ENCODE measurements at places on chromosomes 3 and 15.
A peak's percentile ranks its signal among the peaks of the same experiment; 100 is the strongest.

DNA sequence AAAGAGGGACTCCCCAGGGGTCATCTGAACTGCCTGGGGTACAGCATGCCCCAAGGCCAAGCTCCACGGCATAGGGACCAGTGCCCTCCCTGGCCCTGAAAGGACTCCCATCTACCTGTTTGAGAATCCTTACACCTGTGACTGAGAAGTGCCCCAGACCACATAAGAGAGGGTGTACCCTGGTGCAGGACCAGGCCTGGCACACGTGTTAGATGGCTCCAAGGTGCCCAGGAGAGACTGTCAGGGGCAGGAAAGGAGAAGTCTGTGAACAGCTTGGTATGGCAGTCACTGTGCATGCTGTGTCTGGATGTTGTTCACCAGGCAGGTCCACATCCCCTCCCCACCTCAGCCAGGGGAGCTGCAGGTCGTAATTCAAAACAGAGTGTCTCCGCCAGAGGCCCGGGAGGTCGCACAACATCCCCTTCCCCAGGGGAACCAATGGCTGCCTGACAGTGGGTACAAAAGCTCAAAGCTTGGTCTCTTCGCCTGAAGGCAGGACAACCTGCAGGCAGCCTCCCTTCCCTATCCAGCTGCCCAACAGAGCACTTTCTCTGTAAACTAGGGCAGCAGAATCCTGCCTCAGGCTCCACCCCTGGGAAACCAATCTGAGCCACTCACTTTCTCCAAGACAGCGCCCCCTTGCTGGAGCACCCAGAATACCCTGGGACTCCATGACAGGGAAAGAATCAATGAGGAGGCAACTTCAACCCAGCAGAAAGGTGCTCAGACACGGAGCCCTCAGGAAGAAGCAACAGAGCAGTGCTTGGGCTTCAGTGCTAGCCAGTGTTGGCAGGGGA lies 3.9 kb downstream of the NUP210 start:
- DNase-seq, result peak; percentile 69

- no peak for DNase-seq
Measured at GRCh38 chr3:40130721-40131120, 178.8 kb upstream of the EIF1B start.

DNA sequence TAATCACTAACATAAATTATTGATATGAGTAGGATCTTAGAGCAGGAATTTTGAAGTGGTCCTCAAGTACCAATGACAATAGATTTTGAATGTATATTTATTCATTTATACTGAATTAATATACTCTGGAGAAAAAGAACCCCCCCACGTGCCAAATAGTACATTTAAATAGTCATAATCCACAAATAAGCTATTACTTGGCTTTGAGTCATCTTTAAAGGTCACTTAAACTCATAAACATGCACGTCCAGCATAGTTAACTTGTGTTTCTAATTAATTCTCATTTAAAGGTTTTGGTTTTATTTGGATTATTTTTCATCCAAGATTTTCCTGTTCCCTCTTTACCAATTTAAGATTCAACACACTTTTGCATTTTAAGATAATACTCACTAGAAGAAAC lies 35.1 kb downstream of the FGF7 start:
- no peak for DNase-seq

- no peak for DNase-seq
Measured at GRCh38 chr15:80844011-80844732, 65.0 kb downstream of the CEMIP start.

DNA sequence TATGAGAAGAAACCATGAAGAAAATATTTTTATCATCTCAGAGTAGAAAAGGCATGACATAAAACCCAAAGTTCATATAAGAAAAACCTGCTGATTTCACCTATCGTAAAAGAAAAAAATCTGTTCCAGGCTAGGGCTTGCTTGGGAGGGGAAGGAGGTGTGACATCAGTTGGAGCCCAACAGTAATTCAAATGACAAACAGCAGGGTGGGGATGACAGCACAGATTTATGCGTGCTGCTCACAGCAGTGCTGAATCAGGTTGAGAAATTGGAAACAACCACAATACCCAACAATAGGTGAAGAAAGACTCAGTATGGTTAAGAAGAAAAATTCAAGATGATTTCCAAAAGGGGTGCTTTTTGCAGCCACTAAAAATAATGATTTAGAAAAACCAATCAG lies 172.4 kb downstream of the PDE8A start:
- no peak for DNase-seq

DNA sequence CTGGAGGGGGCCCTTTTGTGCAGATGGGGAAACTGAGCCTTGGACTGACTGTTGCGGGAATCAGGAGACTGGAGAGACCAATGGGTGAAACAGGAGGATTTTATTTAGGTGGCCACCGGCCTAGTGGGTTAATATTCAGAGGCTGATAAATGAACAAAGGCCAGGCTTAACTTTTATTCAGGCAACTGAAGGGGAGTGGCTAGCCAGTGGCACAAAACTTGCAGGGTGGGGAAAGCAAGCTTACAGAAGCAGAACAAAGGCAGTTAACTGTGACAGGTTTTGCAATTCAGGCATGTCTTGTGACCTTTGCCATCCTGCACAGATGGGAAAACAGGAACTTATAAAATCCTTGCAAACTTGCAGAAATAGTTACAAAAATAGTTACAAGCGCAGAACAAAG lies 24.9 kb upstream of the ACAD9 start:
- no peak for DNase-seq

DNA sequence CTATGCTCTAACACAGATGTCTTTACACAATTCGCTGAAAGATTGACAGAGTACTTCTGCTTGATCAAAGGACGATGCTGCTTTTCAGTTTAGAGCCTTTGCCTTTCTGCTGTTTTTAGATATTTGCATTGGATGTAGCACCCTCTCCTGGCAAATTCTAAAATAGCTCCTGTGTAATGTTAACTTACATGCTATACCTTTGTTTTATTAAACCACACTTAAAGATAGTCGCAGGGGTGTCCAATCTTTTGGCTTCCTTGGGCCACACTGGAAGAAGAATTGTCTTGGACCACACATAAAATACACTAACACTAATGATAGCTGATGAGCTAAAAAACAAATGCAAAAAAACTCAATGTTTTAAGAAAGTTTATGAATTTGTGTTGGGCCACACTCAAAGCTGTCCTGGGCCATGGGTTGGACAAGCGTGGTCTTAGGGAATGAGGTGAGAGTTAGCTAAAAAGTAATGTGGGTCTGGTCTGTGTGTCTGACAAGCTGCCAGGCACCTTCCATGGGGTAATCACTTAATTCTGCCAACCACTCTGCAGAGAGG lies 62.9 kb downstream of the ATG7 start:
- no peak for DNase-seq

DNA sequence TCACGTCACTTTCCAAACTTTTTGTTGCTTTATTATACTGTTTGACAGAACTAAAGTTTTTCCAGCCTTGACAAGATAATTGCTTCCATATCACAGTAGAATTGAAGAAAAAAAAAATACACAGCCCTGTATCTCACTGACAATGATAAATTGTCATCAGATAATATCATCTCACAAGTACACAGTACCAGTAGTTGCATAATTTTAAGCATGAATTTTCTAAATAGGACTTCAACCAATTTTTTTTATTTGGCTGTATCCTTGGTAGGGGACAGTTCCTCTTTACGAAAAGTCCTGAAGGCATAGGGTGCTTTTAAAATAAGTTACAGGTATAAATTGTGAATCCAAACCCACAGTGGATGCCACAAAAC lies 230.7 kb downstream of the ATP8B4 start:
- DNase-seq, result no peak

DNA sequence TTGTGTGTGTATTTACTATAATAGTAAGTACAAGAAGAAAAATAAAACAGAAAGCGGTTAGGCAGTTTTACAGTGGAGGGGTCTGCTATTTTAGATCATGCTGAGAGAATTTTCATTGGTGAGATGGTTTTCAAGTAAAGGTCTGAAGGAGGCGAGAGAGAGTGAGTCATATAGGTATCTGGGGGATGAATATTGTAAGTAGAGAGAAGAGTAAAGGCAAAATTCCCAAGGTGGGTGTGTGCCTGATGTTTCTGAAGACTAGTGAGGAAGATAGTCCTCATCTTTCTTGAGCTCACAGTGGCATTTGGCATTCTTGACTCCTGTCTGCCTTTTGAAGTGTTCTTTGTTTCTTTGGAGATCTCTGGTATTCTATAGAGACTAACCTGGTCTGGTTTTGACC lies 38.6 kb downstream of the CRYBG3 start:
- no peak for DNase-seq

DNA sequence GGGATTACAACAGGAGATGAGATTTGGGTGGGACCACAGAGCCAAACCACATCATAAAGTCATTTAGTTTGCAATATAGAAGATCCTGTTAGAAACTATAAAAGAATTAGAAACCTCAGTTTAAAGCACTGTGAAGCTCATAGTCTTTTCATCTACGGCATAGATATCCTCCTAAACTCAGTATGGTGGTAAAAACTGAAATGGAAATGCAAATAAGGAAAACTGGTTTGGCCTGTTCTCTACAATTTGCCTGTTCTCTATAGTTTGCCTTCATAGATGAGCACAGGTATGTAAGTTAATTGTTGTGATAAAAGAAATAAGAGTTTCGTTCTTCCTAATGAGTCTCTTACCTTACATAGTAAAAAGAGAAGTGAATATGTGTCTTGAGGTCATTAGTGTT lies 331.6 kb upstream of the ARL6 start:
- DNase-seq, result no peak

DNA sequence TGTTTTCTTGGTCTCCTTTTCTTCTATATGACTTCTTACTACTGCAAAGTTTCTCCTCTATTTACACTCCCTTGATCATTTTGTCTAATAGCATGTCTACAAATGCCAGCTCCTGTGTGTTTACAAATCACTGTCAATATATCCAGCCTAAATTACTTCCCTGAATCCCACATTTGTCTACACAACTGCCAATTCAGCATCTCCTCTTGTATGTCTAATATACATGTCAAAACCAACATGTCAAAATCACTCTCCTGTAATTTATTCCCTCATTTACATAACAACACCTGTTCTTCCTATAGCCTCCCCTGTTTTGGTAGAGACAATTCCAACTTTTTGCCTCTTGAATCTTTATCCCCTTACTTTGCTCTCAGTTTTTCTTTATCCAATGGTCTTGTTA lies 359.3 kb downstream of the PLOD2 start:
- DNase-seq, result no peak

GRCh38 chr3:100088735-100089368 lies 25.4 kb downstream of the FILIP1L start:
- no peak for DNase-seq

- DNase-seq, result no peak
Measured at GRCh38 chr15:37103163-37103435, 2.8 kb upstream of the MEIS2 start.

GRCh38 chr3:128170866-128171516 lies 17.7 kb downstream of the EEFSEC start:
- DNase-seq, result peak; percentile 47

GRCh38 chr15:75616766-75617165 lies 8.8 kb downstream of the SNUPN start:
- no peak for DNase-seq

GRCh38 chr15:88020806-88021205 lies 235.7 kb downstream of the NTRK3 start:
- no peak for DNase-seq

DNA sequence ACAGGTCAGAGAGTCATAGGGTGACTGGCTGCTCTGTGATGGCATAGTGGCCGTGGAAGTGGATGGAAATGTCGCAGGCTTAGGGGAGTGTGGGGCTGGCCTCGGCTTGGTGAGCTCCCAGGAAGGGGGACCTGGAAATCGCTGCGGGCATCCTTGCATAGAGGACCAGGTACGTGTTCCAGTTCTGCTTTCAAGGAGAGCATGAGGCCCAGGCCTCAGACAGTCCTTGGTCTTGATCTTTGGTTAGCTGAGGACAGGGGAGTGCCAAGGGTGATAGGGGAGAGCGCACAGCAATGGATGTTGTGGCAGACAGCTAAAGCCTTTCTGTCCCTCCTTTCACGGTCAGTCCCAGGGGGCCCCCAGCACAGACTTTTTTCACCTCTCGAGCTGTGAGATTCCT lies 110.5 kb downstream of the SNRPN start:
- DNase-seq, result no peak

DNA sequence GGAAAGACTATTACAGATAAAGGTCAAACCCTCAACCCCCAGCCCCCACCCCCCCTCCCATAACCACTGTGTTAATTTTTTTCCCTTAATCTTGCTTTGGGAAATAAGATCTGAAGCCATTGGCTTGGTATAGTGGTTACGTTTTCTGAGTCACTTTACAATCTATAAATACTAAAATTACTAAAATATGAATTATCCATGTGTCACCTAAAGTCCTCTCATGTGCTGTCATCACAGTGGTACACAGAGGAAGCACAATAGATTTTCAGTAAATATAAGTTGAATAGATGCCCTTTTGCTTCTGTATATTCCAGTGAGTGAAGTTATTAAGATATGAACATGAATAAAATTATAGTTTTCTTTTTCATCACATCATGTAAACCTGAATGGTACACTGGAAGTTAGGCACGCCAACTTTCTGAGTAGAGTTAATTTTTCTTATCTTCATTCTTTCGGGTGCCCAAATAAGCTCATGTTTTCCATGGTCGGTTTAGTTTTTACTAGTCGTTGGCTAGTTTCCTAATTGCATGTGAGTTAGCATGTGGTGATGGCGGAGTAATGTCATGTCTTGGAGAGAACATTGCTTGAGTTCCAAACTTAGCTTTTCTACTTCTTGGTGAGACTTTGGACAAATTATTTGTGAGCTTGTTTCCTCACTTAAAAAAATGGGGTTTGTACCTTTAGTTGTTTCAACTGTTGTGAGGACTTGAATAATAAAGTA lies 11.5 kb downstream of the PPP4R2 start:
- no peak for DNase-seq

DNA sequence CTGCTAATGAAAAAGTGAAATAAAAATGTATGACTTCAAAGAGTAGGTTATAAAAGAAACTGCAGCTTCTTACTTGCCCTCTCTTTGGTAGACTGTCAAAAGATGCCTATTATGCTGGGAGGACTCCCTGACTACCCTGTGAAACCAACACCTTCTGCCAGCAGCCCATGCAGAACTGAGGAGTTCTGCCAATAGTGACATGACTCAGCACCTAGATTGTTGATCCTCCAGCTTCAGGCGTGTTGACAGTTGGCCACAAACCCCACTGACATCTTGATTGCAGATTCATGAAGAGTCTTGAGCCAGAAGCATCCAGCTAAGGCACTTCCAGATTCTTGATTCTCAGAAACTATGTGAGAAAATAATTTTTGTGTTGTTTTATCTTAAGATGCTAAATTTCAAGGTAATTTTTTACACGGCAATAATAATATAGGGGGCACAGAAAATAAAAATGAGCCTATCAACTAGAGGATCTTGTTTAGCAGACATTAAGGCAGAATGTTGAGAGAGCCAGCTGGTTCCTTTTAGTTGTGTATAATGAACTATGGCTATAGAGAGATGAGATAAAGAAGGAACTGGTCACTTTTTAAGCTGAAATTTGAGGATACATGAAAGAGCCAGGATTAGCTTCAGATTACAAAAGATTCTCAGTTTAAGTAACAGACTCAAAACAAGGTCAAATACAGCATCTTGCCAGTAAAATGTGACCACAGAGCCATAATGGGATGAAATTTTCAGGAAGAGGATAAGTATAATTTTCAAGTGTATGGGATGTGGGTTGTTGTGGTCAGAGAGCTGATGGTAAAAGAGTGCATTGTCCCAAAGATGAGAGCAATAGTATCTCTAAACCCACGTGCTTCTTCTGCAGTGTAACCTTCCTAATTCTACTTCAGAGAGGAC lies 588.7 kb upstream of the CBLB start:
- peak; percentile 21 for DNase-seq

Data from posterior cingulate gyrus (tissue), 11 donors.